ENCODE measurements at places on chromosomes 12 and 14.

- DNase-seq: no peak
Observed at GRCh38 chr12:119180380-119181040, 1.8 kb downstream of the HSPB8 start.

DNA sequence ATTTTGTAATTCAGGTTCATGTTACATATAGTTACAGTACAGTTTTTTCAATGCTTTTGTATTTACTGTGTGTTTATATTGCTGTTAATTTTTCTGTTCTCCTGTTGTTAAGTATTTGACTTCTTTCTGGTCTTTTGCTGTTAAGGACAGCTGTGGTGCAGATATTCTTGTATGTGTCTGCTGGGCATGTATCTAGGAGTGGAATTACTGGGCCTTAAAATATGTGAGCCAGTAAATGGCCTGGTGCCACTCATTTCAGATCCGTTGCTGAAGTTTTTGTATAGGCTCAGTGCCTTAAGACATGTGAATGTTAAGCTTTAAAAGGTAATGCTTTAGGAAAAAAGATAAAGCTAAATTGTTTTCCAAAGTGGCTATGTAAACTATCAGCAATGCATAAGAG lies 87.3 kb downstream of the TTLL5 start:
- no peak for DNase-seq

- no peak for DNase-seq
Observed at GRCh38 chr12:47814539-47815170, 5.0 kb downstream of the HDAC7 start.

- peak; percentile 94 for DNase-seq
Observed at GRCh38 chr14:102304611-102305506, at the start of gene MOK. Gene MOK (minus strand): TSS chr14:102305164. CDS start chr14:102304968, 196 bp downstream.

DNA sequence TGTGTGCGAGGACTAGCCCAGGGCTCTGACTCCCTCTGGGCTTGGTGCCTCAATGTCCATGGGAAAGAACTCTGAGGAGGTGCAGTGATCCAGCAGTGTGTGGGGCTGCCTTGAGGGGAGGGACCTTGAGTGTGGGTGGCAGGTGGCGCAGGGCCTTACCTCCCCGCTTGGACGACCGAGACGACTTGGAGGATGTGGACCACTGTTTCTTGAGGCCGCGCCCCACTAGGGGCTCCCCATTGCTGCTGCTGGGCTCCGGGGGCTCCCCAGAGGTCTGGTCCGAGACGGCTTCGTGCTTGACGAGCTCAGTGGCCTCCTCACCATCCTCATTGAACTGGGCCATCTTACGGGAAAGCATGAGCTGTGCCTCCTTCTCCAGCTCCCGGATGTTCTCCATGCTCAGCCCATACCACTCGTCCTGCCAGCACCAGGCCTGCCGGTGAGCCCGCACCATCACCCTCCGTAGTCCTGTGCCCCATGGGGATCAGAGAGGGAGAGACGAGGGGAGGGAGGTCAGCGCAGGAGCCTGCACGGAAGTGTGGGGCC lies 24.7 kb downstream of the ARL6IP4 start:
- DNase-seq: no peak

- no peak for DNase-seq
Observed at GRCh38 chr14:80784820-80785219, 156.7 kb downstream of the CEP128 start.

- DNase-seq: no peak
Observed at GRCh38 chr12:51864833-51865670, 16.5 kb upstream of the FIGNL2 start.

GRCh38 chr12:4849115-4849541 lies 60.6 kb upstream of the KCNA1 start:
- DNase-seq: no peak

DNA sequence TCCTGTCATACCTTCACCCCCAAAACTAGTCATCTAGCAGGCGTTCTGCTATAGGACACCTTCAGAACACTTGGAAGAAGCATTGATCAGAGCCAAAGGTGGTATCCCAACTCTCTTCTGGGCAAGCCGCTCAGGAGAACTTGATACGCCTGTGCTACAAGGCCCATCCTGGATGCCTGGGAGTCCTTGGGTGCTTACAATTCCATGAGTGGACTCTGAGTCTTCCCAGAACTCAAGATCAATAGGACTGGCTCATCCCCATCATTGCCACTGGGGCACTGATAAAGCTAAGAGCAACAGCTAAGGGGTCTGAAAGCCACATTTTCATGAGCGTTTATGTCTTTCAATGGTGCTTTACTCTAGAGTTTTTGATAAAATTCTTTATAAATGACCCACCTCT lies 1.9 kb downstream of the SPTB start:
- no peak for DNase-seq

- no peak for DNase-seq
Observed at GRCh38 chr12:65695113-65695865, 129.0 kb upstream of the HMGA2 start.

GRCh38 chr14:77275601-77276017 lies 4.6 kb upstream of the NGB start:
- no peak for DNase-seq

DNA sequence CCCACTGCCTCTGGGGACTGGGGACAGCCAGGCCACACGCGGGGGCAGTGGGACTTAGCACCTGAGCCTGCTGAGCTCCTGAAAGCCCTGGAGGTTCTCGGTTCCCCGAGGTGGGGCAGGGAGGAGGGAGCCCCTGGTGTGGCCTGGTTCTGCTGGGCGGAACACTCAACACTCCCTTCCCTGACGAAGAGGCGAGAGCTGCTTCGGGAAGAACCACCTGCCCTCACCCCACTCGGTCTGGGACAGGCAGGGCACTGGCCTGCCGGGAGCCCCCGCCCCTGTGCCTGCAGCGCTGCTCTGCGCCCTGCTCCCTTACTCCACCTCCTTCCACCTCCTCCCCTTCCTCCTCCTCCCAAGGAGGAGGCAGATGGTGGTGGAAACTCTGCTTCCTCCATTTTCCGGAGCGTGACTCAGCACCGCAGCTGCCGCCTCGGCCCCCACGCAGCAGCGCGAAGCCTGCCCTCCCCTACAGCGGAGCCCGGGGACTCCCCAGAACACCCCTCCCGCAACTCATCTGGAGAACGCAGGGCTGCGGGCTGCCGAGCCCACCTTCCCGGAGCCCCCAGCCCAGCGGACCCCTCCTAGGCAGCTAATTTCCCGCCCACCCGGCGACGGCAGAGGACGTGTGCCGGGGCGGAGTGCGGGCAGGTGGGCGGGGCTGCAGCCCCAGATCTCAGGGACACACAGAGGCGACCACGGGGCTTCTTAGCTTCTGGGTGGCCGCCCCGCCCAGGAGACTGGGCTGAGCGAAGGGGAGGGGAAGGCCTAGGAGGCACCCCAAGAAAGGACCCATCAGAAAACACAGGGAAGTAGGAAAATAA lies 11.7 kb upstream of the INF2 start:
- DNase-seq: peak; percentile 58

- no peak for DNase-seq
Observed at GRCh38 chr14:35506927-35507326, 27.0 kb upstream of the INSM2 start.

GRCh38 chr14:34201909-34202637 lies 251.2 kb upstream of the EGLN3 start:
- DNase-seq: no peak

GRCh38 chr12:49847161-49847560 lies 4.3 kb upstream of the BCDIN3D start:
- no peak for DNase-seq

DNA sequence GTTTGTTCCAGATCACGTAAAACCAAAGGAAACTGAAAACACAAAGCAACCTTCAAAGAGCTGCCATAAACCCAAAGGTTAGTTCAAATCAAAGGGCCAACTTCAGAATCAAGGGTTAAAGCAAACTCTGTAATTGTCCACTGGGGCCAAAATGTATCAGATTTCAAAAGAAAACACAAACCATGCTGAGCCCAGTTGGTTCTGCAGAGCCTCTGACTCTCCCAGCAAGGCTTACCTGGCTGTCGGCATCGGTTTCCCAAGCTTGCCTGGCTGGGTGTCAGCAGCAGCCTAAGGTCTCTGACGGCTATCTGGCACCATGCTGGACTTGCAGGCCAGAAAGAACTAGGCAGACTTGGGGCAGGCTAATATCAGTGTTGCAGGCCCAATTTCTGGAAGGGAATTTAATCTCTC lies 125.3 kb downstream of the DAD1 start:
- no peak for DNase-seq

GRCh38 chr12:88665071-88665470 lies 84.8 kb upstream of the KITLG start:
- DNase-seq: no peak

GRCh38 chr12:45343269-45344051 lies 127.6 kb downstream of the ANO6 start:
- no peak for DNase-seq

- no peak for DNase-seq
Observed at GRCh38 chr14:65941091-65941490, 528.6 kb downstream of the FUT8 start.

GRCh38 chr12:32947206-32948067 lies 50.9 kb upstream of the PKP2 start:
- no peak for DNase-seq

DNA sequence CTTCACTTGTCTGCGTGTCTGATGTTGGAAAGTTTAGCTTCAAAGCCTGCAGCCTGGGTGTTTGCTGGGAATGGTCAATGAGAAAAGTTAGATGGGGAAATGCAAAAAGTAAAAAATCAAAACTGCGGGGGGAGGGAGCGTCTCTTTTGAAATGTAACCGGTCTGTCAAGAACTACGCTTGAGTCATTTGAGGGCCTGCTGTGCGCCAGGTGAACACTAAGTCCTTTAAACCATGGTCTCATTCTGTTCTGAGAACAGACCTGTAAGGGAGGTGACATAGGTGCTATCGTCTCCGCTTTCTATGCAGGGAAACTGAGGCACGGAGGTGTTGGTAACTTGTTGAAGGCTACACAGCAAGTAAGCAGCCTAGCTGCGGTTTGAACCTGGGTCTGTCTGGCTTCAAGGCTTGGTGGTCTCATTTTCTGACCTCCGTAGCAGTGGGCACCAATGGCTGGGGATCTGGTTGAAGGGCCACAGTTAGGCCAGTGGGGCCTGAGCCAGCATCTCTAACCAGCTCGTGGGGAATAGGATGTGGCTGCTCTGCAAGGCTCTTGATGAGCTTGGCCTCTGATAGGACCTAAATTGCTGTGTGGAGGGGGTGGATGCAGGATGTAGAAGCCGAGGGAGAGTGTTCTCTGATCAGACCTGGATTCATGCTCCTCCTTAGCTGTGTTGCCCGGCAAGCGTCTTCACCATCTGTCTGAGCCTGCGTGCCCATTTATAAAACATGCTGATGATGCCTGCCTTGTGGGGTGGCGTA lies 41.5 kb downstream of the KCTD10 start:
- no peak for DNase-seq

DNA sequence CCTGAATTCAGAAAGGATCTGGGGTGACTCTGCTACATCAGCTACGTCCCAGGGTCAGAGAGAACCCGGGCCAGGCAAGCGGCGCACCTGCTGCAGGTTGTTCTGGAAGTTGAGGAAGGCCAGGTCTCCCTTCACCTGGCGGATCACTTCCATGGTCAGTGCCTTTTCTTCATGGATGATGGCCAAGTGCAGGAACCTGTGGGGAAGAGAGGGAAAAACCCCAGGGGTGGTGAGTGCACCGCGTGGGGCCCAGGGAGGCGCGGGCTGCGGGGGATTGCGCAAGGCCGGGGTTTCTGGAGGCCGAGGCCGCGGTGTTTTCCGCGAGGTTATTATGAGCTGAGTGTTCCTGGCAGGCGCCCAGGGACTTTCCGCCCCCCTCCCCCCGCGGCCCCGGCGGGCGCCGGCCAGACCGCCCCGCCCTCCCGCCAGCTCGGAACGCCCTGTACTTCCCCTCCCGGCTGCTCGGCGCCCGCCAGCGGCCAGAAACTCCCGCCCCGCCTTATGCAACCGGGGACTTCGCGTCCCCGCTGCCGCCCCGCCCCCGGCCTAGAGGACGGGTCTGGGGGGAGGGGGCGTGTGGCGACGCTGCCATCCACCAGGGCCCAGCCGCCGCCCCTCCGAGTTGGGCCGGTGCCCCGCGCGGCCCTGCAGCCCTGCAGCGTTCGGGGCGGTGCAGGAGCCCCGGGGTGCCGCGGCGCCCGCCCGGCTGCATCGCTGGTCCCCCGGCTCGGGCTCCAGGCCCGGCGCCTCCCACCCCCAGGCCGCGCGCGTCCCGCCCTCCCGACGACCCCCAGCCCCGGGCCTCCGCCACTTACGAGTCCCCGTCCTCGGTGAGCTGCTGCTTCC lies 723 bp downstream of the NFKBIA start:
- peak; percentile 95 for DNase-seq

GRCh38 chr12:17975763-17976162 lies 114.2 kb downstream of the RERGL start:
- no peak for DNase-seq

- no peak for DNase-seq
Observed at GRCh38 chr12:49912345-49913255, 8.9 kb upstream of the FAIM2 start.

- DNase-seq: no peak
Observed at GRCh38 chr14:24775950-24776349, 142.0 kb upstream of the GZMB start.

DNA sequence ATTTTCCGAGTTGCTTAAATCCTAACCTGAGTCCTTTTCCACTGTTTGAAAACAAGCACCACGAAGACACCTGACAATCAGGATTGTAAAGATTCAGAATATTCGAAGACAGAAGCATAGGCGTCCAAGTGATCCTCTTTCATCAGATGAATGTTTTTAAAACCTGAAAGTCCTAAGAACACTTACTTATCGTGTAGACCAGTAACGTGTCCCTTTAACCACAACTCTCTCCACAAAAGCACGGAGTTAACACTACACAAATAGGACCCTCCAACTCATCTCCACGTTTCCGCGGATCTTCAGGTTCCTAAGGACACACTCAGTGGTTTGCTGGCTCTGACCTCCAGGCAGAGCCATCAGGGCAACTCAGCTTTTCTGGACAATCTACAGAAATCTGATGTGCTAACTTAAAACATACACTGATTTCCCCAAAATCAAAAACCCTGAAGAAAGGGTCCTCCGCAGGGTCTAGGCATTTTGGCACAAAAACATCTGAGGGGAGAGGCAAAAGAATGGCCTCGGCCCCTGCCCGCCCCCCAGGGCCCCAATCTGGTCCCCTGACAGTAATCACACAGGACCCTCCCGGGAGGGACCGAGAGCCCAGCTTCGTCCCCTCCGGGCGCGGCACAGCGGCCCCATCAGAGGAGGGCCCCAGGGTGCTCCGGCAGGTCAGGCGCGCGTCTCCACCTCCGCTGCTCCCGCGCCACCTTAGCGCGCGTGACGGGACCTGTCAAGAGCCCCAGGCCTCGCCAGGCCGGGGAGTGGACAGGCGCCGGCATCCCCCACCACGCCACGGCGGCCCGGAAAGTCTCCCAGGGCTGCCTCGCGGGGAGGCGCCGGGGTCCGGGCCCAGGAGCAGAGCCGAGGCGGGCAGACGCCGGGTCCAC lies 925 bp downstream of the DICER1 start:
- DNase-seq: peak; percentile 19
